Upper lobe of left lung (tissue), 6 donors: ENCODE measurements at places on chromosomes 6 and 20. TPM values are rescaled to one million over a fixed set of nuclear protein-coding genes. Genes with fewer than 3 reads are reported as not detected.

Gene C6orf118
- 18.9 TPM for total RNA-seq

Gene TRAPPC3L
- 0.20 TPM for total RNA-seq

Gene ATP5F1E
- total RNA-seq, result 75.0 TPM

Gene RNF182
- 2.6 TPM for total RNA-seq

Gene SLC22A2
- total RNA-seq, result not detected

- no peak overlapping the region for H3K27ac ChIP-seq
- DNase-seq, result no peak
- H3K4me1 ChIP-seq, result peaks cover 17% of the 10 kb centered on the region
- no peaks in the 10 kb centered on the region for H3K36me3 ChIP-seq
Observed at GRCh38 chr6:158865769-158866168, 46.6 kb upstream of the EZR start.

DNA sequence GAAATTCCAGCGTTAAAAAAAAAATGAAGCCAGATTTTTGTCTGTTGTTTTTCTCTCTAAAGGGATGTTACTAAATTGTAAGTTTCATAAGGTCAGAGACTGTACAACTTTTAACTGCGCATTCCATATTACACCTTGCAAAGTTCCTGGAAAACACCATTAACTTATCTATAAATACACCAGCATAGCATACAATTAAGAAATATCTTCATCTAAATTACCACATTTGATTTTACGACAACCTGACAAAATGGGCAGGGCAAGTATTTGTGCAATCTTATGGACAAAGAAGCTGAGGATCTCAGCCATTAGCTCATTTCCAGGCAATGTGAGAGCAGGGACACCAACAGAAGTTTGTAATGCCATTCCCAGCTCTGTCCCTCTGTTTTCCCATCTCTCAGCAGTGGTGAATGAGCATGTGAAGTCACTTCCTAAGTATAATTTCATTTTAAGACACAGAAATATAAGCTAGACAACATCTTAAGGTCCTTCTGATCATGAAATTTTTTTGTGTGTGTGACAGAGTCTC, 12.9 kb upstream of the GCM1 start:
- no peak overlapping the region for H3K4me3 ChIP-seq
- no peaks in the 10 kb centered on the region for H3K4me1 ChIP-seq
- H3K27ac ChIP-seq, result no peak overlapping the region
- DNase-seq, result no peak

GRCh38 chr20:1324598-1325172, 4.3 kb downstream of the SDCBP2 start:
- H3K36me3 ChIP-seq, result no peaks in the 10 kb centered on the region
- peaks cover 71% of the 10 kb centered on the region for H3K4me1 ChIP-seq
- H3K4me3 ChIP-seq, result peak overlapping the region; percentile 37

- H3K36me3 ChIP-seq, result no peaks in the 10 kb centered on the region
- H3K27ac ChIP-seq, result no peak overlapping the region
- DNase-seq, result no peak
Observed at GRCh38 chr6:87945181-87945580, 102.5 kb upstream of the SPACA1 start.

GRCh38 chr6:4975506-4975905, 28.3 kb downstream of the RPP40 start:
- no peaks in the 10 kb centered on the region for H3K27me3 ChIP-seq
- H3K4me1 ChIP-seq, result no peaks in the 10 kb centered on the region
- H3K27ac ChIP-seq, result no peak overlapping the region

DNA sequence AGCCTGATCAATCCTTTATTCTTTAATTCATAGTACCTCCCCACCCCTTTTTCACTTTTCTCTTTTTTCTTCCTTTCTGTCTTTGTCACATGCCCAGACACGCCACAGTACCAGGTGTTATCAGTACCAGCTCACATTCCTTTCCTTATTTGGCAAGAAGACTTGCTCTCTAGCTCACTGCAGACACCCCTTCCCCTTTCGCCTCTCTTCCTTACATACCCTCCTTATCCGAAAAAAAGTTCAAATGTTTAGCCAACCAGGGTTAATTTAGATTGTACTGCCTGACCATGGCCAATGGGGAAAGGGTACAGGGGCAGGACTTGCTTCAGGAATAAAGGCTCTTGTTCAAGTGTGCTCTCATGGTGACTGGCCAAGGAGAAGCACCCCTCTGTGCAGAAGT, 9.3 kb upstream of the SIRPB2 start:
- H3K36me3 ChIP-seq, result no peaks in the 10 kb centered on the region
- H3K27me3 ChIP-seq, result no peaks in the 10 kb centered on the region
- no peak overlapping the region for H3K27ac ChIP-seq

- no peak overlapping the region for H3K4me3 ChIP-seq
- H3K27me3 ChIP-seq, result no peaks in the 10 kb centered on the region
- no peak for DNase-seq
- H3K4me1 ChIP-seq, result no peaks in the 10 kb centered on the region
- H3K27ac ChIP-seq, result no peak overlapping the region
Observed at GRCh38 chr6:93894521-93894920, 475.2 kb upstream of the EPHA7 start.

DNA sequence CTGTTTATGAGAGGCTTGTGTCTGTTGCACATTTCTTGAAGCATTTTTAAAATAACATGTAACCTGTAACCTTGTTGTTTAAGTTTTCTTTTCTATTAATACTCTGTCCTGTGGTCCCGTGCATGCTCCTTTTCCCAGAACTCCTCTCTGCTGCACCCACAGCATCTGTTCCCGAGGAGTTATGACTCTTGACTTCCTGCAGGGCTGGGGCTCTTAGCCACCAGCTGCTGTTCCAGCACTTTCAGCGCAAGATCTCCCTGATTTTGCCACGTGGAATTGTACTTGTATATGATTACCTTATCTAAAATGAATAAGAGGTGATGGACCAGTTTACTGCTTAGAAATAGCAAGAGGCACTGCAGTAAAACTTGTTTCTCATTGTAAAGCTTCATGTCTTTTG, 150.6 kb downstream of the QKI start:
- no peaks in the 10 kb centered on the region for H3K4me1 ChIP-seq
- no peak overlapping the region for H3K27ac ChIP-seq
- H3K4me3 ChIP-seq, result no peak overlapping the region
- DNase-seq, result no peak

DNA sequence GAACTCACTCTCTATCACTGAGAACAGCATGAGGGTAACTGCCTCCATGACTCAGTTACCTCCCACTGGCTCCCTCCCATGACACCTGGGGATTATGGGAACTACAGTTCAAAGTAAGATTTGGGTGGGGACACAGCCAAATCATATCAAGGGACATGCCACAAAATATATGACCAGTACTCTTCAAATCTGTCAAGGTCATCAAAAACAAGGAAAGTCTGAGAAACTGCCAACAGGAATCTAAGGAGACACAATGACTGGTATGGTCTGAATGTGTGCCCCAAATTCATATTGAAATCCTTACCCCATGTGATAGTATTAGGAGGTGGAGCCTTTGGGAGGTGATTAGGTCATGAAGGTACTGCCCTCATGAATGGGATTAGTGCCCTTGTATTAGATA, 258.8 kb downstream of the TPBG start:
- H3K27ac ChIP-seq, result no peak overlapping the region
- H3K36me3 ChIP-seq, result no peaks in the 10 kb centered on the region
- no peak for DNase-seq
- H3K4me1 ChIP-seq, result no peaks in the 10 kb centered on the region

DNA sequence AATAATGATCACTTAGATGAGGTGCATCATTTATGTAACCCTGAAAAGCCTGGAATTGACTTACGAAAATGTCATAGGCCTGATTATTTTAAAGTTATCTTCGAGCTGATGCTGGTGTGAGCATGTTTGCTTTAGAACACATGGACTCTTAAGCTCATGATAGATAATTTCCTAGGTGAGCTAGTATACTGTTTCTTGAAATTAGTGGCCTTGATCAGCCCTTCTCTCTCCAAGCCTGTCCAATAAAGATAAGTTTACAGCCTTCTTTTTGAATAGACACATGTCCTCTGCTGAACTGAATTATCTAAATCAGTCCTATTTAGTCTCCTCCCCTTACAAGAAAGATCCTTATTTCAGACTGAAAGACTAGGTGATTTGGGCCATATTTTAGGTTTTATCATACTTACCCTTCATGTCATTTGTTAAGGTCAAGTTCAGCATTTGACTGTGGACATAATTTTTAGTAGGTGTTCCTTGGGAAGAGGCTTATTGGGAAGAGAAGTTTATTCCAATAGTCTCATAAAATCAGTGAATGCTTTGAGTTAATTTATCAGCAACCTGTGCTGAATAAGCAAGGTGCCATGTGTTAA, 15.3 kb downstream of the FOXO3 start:
- peaks cover 30% of the 10 kb centered on the region for H3K36me3 ChIP-seq

GRCh38 chr6:139940741-139941729, 566.6 kb upstream of the CITED2 start:
- DNase-seq, result no peak
- H3K27ac ChIP-seq, result peak overlapping the region; percentile 31
- H3K4me1 ChIP-seq, result peaks cover 4% of the 10 kb centered on the region
- H3K4me3 ChIP-seq, result no peak overlapping the region

- no peaks in the 10 kb centered on the region for H3K36me3 ChIP-seq
- H3K27me3 ChIP-seq, result no peaks in the 10 kb centered on the region
- peaks cover 13% of the 10 kb centered on the region for H3K4me1 ChIP-seq
- H3K4me3 ChIP-seq, result no peak overlapping the region
Observed at GRCh38 chr6:89430201-89430962, 2.6 kb upstream of the ANKRD6 start.

DNA sequence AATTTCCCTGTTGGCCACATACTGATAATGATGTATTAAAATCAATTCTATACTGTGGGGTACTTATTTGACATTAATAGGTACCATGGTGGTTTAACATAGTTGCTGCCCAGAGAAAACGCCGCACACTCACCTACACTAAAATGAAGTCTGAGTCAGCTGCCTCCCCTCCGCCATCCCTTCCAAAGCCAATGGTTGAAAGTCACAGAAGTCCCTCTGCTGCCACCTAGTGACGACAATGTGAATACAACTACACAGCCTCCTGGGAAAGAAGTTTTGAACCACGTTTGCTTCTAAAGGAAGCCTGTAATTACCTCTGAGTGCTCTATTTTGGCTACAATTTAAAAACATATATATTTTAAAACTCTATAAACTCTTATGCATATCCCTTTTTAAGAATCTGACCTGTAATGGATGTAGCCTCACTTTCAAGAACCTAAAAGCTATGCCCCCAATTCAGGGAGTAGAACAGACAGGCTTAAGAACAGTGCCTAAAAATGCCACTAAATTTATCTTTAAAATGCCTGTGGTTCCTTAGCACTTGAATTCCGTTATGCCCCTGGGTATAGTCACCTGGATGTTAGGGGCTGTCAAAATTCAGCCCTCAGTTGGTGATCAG, 20.6 kb upstream of the ECI2 start:
- peaks cover 3% of the 10 kb centered on the region for H3K4me1 ChIP-seq
- peak; percentile 81 for DNase-seq
- no peaks in the 10 kb centered on the region for H3K36me3 ChIP-seq
